Activated naive CD4-positive, alpha-beta T cell (primary cell): ENCODE measurements at places on chromosomes 1 and 21.
A peak's percentile ranks its signal among the peaks of the same experiment; 100 is the strongest.

DNA sequence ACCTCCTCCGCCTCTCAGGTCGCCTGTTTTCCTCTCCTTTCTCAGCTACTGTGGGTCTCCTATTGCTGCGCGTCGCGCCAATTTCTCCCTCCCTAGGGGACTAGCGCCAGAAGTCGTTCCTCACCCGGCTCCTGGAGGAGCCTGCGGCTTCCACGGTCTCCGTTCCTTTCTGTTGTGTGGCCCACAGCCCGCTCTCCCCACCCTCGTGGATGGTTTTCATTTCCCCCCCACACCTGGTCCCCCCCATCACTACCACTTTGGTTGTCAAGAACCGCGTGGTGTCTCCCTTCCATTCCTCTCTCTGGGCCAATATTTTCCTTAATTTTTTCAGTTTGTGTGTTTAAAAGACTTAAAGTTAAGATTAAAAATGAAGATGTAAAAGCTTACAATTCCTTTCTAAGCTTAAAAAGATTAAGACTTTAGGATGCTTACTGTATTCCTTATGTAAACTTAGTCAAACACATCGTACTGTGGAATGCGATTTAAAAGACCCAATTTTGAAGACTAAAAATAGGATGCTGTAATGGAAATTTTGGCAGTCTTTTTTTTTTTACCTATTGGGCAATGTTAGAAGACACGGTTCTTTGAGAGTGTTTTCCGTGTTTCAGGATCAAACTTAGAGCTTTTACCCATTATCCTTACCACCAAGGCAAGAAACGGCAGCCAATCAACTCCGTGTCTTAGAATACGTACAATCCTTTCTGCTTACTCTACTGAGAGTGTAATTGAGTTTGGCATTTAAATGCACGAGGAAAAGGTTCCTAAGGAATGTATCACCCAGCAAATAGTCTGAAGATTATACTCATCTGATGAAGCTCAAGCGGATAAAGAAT is 773 bp downstream of the CNST start:
- DNase-seq = peak; percentile 37

DNA sequence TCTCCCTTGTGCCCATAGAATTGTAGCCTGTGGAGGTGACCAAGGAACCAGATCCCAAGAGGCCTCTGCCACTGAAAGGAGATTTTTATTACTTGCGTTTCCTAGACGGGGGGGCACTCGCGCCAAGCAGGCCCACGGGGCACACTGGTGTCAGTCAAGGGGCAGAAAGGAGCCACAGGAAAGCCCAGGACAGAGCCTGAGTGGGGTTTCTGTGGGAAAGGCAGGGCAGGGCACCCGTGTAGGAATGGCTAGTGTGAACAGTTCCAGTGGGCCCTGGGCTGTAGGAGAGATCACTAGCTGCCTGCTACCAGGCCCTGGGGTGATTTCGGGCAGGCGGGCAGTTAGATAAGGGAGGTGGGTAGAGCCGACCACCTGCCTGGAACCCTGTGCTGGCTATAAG is 70.8 kb downstream of the ADARB1 start:
- no peak for DNase-seq

DNA sequence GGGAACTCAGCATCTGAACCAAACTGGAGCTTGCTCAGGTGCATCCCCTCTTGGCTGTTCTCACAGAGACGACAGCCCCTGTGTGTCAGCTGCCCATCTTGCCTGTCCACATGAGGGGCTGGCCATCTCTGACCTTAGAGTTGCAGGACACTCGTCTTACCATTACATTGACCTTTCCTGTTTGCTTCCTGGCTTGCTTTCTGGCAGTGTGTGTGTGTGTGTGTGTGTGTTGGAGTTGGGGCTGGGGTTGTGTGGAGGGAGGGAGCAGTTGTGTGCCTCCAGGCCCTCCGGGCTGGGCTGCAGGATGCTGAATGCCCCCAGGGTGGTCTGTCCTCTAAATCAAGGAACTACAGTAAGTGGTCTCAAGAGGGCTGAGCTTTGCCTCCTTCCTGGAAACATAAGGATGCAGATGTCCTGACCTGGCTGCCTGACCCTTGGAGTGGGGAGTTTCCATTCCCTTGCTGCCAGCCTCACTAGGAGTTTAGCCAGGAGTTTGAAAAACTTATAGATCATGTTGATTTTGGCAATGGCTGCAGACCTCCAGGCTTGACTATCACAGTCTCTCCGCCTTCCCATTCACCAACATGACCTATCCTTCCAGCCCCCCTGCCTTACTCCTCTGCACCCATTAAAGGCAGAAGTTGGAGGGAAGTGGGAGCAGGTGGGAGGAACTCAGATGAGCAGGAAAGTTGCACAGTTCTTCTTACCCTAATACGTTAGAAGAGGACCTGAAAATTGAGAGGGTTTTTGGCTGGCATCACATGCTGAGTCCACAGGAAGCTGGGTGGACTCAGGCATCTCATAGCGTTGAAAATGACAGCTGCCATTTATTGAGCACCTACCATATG is 19.0 kb downstream of the RASSF5 start:
- DNase-seq = no peak

DNA sequence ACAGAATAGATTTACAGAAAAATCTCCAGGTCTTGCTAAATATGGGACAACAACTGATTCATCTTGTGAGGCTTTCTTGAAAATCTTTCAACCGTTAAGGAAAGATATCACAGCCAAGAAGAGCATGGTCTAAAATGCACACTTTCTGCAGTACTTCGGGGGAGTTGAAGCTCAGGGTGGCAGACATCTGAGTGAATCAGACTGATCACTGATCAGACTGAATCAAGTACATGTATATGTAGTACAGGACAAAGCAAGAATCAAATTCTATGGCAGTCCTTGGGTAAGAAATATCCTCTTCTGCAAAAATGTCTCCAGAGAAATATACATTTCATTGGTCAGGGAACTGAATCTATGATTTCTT is 212.4 kb upstream of the SPAG17 start:
- no peak for DNase-seq

DNA sequence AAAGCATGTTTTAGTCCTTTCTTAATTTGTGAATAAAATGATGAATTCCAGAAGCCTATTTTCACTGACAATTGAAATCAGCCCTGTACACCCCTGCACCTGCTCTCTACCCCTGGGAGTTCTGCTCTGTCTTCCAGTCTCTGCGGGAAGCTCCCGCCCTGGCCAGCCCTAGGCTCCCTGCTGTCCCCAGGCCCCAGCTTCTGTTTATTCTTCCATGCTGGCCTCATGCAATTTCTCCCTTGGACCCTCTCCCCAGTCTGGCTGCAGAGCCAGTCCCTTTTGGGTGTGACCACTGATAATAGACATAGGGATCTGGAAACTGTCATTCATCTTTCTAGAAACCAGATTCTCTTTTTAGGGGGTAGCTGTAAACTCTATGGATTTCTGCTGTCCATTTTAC is 258.6 kb downstream of the GRIK3 start:
- no peak for DNase-seq

DNA sequence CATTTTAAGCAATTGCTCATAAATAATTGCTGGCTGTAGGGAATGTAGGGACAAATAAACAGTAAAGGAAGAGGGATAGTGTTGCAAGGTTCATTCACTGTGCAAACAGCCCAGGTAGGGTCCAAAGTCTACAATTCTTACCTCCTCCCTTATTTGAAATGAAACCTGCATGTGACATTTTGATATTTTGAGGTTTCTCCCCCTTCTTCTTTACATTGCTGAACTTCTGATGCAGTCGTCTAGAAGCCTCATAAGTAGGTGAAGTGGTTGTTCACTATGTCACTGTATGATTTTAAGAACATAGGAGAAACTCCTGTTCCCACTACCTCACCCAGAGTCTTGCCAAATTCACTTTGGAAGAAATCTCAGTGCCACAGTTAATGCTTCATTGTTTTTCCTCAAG is 16.1 kb downstream of the F5 start:
- no peak for DNase-seq

DNA sequence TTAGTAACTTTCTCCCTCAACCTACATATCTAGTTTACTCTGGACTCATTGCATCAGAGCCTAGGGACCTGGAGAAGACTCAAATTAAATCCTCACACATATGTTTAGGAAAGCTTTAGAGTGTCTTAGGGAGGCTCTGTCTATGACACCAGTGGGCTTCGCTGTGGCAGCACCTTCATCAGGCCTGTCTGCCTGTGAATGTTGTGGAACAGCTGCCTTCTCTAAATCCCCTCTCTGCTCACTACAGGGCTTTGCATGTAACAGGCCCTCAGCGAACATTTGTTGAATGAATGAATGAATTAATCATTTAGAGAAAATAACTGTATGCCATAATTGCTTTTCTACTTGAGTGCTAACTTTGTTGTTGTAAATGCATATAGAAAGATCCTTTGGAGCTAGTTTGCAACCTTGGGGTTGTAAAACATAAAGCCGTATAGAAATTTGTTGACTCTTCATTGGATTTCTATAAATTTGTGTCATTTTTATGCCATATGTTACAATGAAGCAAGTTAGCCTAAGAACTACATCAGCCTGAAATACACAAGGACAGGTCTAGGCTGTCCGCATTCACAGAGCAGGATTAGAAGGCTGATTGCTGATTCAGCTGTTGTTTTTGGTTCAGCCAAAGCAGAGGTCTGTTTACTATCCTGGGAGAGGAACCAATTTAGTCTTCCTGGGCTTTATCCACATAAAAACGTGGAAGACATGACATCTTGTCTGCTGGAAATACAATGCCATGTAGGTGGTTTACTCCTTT is 238.0 kb downstream of the ASTN1 start:
- DNase-seq = no peak
